Omental fat pad (tissue), 4 donors: ENCODE measurements at places on chromosomes 16 and 17. TPM values are rescaled to one million over a fixed set of nuclear protein-coding genes. Genes with fewer than 3 reads are reported as not detected.
A peak's percentile ranks its signal among the peaks of the same experiment; 100 is the strongest.

DNA sequence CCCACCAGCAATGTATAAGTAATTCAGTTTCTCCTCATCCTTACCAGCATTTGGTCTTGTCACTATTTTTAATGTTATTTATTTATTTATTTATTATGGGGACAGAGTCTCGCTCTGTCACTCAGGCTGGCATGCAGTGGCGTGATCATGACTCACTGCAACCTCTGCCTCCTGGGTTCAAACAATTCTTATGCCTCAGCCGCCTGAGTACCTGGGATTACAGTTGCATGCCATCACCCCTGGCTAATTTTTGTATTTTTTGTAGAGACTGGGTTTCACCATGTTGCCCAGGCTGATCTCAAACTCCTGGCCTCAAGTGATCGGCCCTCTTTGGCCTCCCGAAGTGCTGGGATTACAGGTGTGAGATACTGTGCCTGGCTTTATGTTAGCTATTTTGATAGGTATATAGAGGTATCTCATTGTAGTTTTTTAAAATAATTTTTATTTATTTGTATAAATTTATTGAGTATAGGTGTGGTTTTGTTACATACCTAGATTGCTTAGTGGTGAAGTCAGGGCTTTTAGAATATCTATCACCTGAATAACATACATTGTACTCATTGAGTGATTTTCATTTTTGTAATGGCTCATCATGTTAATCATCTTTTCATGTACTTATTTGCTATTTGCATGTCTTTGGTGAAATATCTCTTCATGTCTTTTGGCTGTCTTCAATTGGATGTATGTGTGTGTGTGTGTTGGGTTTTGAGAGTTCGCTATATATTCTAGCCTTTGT is 53.3 kb downstream of the TANC2 start:
- no peak for DNase-seq

- DNase-seq, result no peak
Observed at GRCh38 chr17:80080081-80080480, 21.3 kb upstream of the GAA start.

GRCh38 chr17:58666858-58667267 is 25.0 kb downstream of the TEX14 start:
- DNase-seq, result peak; percentile 33

DNA sequence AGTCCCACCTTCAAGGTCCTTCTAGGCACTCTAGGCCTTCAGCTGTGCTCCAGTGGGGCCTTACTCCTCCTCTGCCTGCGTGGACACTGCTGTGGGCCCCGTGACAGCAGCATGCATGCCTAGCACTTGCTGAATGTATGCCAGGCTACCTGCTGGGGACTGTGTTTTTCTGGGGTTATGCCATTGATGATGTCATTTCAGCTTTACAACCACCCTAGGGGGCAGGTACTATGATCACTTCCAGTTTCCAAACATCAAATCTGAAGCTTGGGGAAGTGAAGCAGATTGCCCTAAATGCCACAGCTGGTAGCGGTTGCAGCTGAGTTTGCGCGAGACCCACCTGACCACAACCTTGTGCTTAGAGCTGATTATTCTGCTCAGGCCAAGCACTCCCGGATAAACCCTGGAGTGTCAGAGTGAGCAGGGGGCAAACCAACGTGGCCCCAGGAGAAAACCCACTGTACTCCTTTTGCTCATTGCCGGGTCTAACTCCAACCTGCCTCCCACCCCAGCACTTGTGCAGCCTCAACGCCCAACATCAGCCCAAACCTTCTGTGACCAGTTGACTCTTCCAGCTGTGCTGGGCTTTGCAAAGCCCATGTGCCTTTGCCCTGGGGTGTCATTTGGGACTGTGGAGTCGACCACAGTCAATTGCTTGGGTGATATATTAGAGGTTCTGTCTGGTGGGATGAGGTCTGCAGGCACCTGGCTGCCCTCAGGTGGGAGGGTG is 168.4 kb downstream of the ENGASE start:
- no peak for DNase-seq

- no peak for DNase-seq
Observed at GRCh38 chr17:29070308-29070707, 27.4 kb downstream of the PIPOX start.

- DNase-seq, result no peak
Observed at GRCh38 chr17:13520899-13521572, 80.7 kb downstream of the HS3ST3A1 start.

GRCh38 chr17:71109697-71110096 is 940.4 kb downstream of the KCNJ2 start:
- no peak for DNase-seq

DNA sequence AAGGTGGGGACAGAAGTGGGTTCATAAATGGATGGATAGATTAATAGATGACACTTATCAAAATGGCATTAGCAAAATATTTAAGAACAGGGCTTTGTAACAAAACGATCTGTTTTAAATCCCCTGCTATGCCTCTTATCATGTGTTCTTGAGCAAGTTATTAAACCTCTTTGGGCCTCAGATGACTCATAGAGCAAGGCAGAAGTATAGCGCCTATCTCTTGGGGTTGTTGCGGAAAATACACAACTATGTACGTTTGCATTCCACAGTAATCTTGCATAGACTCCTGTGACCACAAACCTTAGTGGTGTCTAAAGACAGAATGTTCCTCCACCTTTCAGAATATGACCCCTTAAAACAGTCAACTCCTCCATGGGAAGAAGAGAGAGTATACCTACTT is 116.8 kb downstream of the CDYL2 start:
- no peak for DNase-seq

GRCh38 chr17:72613396-72613795 is 479.1 kb downstream of the SLC39A11 start:
- no peak for DNase-seq

DNA sequence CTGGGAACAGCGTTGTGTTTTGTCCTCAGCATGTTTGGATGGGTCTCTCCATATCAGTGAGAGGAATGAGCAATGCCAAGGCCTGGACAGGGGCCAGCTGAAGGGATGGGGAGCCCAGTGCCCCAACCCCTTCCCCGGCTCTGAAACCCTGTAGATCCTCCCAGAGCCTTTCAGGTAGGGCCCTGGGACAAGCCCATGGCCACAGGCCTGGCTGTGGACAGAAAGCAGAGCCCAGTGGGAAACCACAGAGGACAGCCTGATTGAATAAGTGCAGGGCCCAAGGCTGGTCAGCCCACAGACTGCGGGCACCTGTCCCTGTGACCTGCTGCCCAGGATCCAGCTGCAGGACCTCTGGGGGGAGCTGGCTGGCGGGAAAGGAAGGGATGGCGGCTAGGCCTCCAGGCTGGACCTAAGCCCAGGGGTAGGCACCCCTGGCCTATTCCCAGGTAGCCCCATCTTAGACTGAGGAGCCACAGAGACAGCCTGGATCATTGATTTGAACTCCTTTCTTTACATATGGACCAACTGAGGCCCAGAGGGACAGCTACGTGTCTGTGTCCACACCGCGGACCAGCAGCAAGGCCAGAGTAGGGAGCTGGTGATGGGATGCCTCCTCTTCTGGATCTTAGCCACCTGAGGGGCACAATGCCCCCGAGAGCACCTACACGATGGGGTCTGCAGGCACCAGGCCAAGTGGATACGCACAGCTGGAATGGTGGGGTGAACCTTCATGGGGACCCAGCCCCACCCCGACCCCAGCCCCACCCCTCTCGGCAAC is 1.3 kb downstream of the CCDC102A start:
- DNase-seq, result peak; percentile 23

DNA sequence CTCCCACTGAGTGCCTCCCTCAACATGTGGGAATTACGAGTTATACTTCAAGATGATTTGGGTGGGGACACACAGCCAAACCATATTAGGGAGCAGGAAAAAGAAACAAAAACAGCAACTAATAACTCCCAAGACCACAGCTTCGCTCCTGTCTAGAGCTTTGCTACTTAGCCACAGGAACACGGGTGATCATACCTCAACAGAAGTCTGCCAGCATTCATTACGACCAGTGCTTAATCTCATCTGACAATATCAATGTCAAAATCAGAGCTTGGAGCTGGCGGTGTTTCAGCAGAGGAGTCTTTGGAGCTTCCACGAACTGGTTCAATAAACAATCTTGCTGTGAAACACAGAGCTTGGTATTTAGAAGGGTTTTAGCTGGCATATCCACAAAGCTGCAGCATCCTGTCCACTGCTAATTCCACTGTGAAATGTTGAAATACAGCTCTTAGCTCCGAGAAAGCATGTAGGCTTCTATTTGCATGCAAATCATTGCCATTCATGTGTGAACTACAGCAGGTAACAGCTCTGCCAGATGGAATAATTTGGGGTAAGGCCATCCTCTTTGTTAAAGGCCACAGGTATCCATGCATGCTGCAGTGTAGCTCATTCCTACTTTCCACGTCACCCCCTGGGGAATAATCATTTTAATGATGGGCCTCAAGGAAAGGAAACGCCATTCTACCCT is 128.4 kb upstream of the GOT2 start:
- DNase-seq, result no peak

DNA sequence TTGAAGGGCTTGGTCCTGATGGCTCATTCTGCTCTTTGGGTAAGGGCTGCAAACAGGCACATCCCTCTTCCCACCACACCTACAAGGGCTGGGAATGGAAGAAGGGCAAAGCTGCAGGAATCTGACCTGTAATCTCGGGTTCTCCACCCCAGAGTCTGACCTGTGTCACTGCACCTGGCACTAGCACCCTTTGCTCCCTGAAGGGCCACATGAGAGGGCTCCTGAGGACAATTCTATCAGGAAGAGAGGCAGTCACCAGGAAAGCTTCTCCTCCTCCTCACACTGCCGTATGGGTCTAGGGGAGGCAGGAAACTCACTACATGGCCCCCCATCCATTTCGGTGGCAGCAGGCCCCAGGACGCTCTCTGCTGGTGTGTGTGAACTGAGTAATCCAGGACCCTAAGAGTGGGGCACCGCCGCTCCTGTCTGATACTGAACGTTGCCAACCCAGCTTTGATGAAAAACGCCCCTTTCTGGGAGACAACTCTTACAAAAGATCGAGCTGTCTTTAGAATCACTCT is 26.4 kb downstream of the TTLL6 start:
- no peak for DNase-seq

- no peak for DNase-seq
Observed at GRCh38 chr17:49579522-49579921, 3.9 kb downstream of the NXPH3 start.

DNA sequence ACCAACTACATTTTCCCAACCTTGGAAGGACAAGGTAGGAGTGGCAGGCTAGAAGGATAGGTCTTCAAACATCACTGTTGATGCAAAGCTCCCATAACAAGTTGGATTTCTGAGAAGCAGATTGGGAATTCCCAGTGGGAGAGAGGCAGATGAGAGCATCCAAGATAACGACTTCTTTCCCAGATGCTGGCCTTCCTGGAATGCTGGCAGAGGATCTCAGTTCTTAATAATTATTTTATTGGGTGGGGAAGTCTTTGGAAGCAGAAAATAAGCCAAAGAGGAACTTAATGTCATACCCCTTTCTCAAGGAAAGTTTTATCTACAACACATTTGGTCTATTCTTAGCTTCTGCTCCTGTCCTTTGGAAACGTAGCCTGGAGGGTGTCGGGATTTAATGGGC is 64.5 kb downstream of the MPRIP start:
- DNase-seq, result no peak

- DNase-seq, result no peak
Observed at GRCh38 chr16:920051-920681, 50.6 kb downstream of the LMF1 start.

DNA sequence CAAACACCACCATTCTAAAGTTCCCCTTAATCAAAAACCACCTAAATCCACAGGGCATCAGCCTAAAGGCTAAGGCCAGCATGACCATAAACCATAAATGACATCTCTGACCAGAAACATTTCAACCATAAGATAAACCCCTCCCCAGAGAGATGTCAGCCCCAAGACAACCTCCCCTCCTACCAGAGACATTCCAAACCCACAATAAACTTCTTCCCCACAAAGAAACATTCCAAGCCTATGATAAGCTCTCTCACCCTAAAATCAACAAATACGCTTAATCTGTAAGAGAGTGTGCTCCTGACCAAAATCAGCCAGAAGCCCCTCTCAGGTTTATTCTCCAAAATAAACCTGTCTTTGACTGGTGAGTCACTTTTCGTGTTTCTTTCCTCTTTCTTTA is 54.8 kb downstream of the SLFN5 start:
- no peak for DNase-seq

GRCh38 chr17:63173903-63174302 is 207.9 kb downstream of the TANC2 start:
- DNase-seq, result no peak

Gene TMEM256
- 98.2 TPM for total RNA-seq

Gene TEX19
- total RNA-seq, result not detected

Gene LRRC37A3
- 1.3 TPM for total RNA-seq

Gene CD7
- 8.4 TPM for total RNA-seq

Gene TNFRSF17
- not detected for total RNA-seq

Gene ALOX12B
- total RNA-seq, result not detected

Gene CREBBP
- 57.6 TPM for total RNA-seq

Gene TPSAB1
- 86.2 TPM for total RNA-seq

Gene HNF1B
- not detected for total RNA-seq

Gene CD300A
- total RNA-seq, result 24.6 TPM

Gene OR4D2
- not detected for total RNA-seq
